Cerebellum (tissue), 4 donors: ENCODE measurements at places on chromosomes 7 and 10. TPM values are rescaled to one million over a fixed set of nuclear protein-coding genes. Genes with fewer than 3 reads are reported as not detected.

- DNase-seq: no peak
These were observed 100.2 kb upstream of the PRSS58 start for GRCh38 chr7:142357953-142358520.

DNA sequence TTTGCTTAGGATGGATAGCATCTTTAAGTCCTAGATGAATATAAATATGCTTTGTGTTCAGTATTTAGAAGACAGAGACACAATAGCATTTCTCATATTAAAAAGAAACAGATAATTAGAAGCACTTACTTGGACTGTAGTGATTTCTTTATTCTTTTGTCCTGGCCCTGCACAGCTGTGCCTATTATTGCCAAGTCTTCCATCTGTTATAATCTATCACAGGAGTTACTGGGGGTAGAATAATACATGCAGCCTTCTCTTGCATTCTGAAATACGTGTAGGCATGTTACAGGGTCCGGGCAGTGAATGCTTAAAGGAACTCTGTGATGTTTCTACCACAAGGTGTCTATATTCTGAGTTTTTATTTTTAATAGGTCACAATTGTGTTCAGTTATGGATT is 461.5 kb upstream of the COBL start:
- no peak for DNase-seq

GRCh38 chr7:10708447-10708846 is 265.2 kb upstream of the PHF14 start:
- peak; percentile 55 for DNase-seq

DNA sequence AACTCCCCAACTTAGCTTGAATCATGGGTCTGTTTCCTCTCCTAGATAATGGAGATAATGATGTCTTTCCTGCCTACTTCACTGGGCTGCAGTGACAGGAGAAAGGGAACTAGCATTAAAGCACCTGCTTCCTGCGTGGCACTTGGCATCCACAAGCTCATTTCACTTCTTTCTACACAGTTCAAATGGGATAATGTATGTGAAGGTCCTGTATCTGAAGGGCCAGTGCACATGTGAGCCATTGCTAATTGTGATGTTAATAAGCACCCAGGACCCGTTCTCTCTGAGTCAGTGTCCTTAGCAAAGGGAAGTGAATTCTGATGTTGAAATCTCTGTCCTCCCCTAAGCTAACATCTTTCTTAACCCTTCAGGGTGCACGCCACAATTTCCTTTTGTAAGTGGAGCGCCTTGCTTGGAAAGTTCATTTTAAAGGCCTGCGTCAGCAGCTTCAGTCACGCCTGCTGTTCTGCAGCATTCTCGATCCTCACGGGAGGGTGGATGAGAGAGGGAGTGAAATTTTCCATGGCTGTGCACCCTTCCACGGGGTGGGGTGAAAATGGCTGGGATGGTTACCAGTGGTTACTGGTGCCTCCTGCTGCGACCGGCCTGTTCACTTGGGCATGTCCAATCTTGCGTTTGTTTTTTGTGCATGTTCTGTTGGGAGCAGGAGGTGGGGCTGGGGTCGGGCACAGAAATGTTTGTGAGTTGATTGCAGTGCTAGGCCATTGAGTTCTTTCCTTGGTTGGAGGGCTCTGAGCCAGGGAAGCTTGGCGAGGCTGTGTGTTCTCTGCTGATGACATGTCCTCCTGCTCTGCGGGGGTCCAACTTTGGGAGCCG is 59.2 kb downstream of the HK1 start:
- peak; percentile 44 for DNase-seq

Gene CALML5
- not detected for total RNA-seq

Gene PON3
- total RNA-seq: 0.36 TPM

- DNase-seq: no peak
These were observed 295.0 kb downstream of the SUGCT start for GRCh38 chr7:40429826-40430225.
